ENCODE measurements at places on chromosomes 1 and 21.

GRCh38 chr1:85306236-85306635 lies 29.8 kb upstream of the BCL10 start:
- no peak for DNase-seq

DNA sequence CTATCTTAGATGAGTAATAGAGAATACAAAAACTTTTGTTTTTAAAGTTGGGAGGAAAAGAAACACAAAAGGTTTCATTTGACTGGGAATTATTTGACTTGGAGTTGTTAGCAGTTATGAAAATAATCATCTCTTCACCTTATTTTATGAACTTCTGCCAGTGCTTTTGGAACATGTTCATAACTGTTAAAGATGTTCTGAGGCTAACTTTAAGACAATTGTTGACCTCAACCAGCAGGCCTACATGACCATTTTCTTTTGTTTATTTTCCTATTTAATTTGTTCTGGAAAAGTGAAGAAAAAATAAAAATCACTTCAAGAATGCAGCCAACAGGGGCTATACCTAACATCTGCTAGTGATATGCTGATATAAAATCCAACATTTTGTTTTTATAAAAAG lies 37.4 kb downstream of the JAM2 start:
- DNase-seq, result no peak

GRCh38 chr1:164786980-164787833 lies 228.2 kb downstream of the PBX1 start:
- DNase-seq, result peak; percentile 25

DNA sequence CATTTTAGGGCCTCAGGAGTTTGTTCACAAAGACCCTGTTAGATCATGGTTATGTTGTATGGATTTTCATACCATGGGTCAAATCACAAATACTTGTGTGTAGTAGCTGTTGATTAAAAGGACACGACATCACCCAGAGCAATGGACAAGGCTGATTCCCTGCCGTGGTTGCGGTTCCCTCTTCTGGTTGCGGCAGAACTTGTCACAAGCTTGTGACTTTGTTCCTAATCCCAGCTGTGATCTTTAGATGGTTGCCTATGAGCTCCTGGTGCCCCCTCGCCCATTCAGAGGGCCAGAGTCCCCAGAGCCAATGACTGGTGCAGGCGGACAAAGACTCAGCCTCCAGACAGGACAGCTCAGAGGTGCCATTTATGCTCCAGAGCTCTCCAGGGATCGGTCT lies 11.8 kb upstream of the SDHB start:
- DNase-seq, result no peak

DNA sequence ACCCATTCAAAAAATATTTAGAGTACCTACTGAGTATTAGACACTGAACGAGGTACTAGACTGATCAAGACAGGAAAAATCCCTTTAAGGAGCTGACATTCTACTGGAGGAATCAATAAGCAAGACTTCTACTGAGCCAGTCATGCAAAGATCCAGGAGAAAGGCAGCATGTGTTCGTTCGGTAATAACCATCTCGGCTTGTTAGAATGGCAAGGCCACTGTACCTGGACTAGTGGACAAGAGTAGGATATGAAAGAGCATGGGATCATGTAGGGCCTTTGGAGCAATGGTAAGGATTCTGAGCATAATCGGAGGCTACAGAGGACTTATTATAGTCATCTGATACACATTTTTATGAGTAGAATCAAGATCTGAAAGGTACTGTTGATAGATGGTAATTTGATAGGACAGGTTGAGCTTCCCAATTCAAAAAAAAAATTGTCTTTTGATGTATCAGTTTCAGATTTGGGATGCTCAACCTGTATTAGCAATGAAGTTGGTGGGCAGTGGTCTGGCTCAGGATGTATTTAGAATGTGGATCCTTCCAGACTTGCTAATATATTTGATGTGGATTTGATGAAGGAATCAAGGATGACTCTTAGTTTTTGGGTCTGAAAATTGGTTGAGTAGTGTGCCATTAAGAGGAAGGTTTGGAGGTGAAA lies 2.3 kb downstream of the COX20 start:
- DNase-seq, result no peak

DNA sequence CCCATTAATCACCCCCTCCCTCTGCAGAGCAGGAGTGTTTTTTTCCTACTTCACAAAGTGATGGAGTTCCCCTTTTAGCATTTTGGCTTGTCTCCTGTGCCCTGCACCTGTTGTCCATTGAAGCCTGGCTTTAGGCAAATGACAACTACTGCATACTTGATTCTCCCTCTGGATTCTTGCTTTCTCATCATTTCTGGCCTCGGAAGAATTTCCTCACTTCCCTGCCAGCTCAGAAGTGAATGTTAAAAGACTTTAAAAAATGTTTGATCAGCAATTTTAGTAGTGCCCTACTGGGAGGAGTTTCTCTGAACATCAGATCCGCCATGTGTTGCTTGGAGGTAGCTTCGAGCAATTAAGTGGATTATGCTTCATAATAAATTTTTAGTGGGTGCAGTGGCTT lies 28.1 kb downstream of the RCOR3 start:
- no peak for DNase-seq

DNA sequence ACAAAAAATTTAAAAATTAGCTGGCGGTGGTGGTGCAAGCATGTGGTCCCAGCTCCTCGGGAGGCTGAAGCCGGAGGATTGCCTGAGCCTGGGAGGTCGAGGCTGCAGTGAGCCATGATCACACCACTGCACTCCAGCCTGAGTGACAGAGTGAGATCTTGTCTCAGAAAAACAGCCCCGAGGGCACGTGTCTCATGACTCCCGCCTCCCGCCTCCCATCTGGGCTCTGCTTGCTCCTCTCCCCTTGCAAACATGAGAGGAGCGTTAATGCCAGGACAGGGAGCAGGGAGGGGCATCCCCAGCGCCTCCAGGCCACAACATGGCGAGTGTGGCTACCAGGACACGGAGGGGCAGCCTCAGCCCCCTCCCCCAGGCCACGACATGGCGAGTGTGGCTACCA lies 28.3 kb downstream of the FAAP20 start:
- no peak for DNase-seq

- DNase-seq, result no peak
These were observed 14.7 kb upstream of the OR2T27 start for GRCh38 chr1:248670003-248670402.

Measured in activated CD8-positive, alpha-beta memory T cell treated with anti-CD3 and anti-CD28 coated beads for 4 hours (primary cell).